ENCODE measurements at places on chromosomes 5 and 9.
A peak's percentile ranks its signal among the peaks of the same experiment; 100 is the strongest.

- no peak for DNase-seq
Measured at GRCh38 chr5:122415030-122415800, 103.2 kb downstream of the SNCAIP start.

DNA sequence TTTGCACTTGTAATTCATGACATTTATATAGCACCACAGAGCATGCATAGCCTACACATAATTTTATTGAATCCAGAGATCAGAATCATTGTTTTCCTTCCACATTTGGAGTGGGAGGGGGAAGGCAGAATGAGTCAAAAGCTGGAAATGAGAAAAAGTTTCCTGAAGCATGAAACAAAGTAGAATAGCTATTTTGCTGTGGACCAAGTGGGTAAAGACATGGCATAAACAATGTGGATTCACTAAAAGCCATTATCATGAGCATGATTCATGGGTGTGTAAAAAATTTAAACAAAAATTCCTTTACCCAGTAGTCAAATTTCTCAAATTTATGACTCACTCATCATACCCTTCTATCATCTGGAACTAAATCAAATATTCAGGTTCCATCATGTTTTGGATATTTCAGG lies 97.9 kb downstream of the YIPF5 start:
- DNase-seq = no peak

- DNase-seq = no peak
Measured at GRCh38 chr5:61275841-61276240, 56.2 kb upstream of the ZSWIM6 start.

DNA sequence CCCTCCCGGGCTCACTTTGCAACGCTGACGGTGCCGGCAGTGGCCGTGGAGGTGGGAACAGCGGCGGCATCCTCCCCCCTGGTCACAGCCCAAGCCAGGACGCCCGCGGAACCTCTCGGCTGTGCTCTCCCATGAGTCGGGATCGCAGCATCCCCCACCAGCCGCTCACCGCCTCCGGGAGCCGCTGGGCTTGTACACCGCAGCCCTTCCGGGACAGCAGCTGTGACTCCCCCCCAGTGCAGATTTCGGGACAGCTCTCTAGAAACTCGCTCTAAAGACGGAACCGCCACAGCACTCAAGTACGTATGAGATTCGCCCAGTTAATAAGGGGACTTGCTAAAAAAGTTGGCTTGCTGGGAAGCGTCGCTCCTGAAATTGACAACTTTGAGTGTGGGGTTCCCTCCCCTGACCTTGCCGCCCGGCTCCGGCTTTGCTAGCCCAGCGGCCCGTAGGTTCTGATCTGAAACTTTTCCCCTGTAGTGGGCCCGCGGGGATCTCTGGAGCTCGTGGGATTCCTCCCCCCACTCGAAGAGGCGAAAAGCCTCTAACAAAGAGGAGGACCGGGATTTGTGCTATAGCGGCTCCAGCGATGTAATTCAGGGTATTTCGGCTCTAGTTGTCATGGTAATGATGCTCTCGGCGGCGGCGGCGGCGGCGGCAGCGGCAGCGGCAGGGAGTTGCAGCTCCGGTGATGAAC lies 572 bp downstream of the NR4A3 start:
- no peak for DNase-seq

GRCh38 chr5:1889321-1890065 lies 6.8 kb upstream of the IRX4 start:
- DNase-seq = no peak

GRCh38 chr9:128091144-128091543 lies 23.1 kb downstream of the SLC25A25 start:
- DNase-seq = no peak

- no peak for DNase-seq
Measured at GRCh38 chr5:16570121-16570815, 46.5 kb downstream of the RETREG1 start.

- no peak for DNase-seq
Measured at GRCh38 chr9:128244837-128245231, 31.0 kb downstream of the GOLGA2 start.

DNA sequence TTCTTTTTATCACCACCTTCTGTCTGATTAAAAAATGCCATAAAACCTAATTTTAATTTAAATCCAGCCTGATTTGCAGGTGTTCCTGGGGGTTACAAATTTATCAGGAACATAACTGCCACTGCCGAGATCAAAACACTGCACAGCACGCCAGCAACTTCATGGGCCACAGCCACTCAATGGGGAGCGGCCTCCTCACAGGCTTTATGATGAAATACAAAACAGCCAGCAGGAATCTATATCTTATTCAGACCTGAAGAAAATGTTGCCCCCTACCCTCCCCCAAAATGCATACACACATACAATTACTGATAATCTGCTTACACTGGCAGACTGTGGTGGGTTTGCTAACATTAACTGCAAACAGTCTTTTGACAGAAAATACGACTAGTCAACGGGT lies 151.7 kb upstream of the POU5F2 start:
- no peak for DNase-seq

DNA sequence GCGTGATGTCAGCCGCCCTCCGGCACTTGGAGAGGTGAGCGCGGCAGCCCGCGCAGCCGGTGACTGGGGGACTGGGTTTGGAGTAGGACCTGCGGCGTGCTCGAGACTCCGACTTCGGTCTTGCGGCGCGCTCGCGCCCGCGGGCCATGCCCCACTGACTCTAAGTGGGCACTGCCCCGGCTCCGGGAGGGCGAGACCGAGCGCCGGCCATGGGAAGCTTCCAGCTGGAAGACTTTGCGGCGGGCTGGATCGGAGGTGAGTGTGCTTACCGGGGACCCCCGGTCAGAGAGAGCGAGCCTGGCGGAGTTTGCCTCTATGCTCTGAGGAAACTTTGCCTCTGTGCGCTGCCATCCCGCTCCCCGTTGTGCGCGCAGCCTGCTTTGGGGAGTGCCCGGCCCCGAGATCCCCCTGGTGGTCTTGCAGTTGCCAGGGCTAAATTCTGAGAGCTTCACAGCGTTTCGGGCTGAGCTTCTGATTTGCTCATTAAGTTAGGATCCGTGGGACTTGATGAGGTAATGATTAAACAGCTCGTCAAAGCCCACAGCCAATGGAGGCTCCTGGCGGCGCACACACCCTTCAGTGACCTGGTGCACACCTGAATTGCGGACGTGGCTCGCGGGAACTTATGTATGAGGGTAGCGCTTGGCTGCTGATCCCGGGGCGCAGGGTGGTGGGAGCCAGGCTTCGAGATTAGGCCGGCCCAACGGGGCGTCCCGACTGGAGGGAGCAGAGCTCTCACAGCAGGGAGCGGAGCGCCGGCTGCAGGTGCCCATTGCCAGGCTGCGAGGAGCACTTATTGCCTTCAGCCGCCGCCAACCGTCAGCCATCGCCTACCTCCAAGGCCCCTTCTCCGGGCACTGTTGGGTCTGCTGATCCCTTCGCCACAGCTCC lies at the start of gene SLC25A48:
Gene SLC25A48 (plus strand): TSS at position 25 of the 891 bp plus-strand sequence. CDS start 185 bp downstream, at position 210.
- DNase-seq = no peak

GRCh38 chr9:112484607-112485006 lies 2.0 kb upstream of the KIAA1958 start:
- DNase-seq = no peak

DNA sequence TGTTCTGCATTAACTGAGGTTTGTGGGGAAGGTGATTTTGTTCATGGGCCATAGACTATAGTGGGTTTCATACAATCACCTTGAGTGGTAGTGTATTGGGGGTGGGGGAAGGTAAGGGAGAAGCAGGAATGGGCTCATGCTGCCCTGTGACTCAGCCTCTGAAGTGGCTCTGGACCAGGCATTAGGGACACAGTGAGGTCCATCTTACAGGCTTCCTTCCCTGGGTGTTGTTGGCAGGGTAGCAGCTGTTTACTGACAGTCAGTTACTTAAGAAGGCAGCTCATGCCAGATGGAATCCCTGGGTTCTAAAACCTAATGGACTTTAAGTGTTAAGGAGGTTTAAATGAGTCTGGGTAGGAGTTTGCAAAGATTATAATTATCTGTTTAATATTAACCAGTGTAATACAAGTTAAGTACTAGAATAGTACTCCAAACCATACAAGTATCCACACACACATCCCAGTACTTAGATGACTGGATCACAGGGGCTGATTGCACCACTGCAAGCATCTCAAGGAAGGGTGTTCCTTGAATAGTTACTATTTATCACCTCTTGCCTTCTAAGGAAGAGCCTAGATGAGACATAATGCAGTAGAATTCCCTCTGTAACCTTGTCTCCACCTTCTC lies 59.3 kb downstream of the CAST start:
- DNase-seq = no peak

- DNase-seq = peak; percentile 25
Measured at GRCh38 chr5:160315968-160316367, 3.6 kb upstream of the CCNJL start.

DNA sequence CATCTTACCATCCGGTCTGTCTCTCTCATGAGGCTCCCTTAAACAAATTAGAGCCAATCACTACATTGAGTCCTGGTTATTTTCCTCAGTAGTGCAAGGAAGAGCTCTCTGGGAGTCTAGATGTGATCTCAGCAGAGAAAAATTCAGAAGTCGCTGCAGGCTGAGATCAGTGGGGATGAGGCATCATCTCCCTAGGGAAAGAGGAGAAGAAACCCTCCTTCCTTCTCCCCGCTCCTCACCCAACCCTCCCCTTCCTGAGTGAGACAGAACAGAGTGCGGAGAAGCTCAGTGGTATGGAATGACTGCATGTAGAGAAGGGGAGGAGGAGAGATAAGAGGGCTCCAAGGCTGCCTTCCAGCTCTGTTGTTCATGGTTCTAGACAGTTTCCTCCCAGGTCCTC lies 80.5 kb downstream of the PAPPA start:
- DNase-seq = no peak

GRCh38 chr9:16540743-16541613 lies 329.5 kb downstream of the BNC2 start:
- no peak for DNase-seq
